Naive thymus-derived CD8-positive, alpha-beta T cell (primary cell): ENCODE measurements at places on chromosomes 5 and 9. TPM values are rescaled to one million over a fixed set of nuclear protein-coding genes. Genes with fewer than 3 reads are reported as not detected.

DNA sequence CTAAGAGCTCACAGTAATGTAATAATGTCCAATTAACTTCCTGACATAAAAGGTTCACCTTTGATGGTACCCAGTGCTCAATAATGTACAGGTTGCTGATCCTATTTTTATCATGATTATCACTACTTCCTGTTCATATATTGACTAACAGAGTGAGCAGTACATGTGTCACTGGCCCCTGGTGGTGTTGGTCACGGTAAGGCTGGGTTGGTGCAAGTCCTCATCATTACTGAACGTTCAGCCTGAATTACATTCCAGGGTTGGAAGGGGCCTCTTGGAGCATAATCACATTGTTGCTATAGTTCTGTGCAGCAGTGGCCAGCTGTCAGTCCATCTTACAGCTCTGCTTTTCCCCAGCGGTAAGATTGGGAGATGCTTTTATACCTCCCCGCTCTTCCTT is 24.2 kb upstream of the CKMT2 start:
- no peaks in the 10 kb centered on the region for H3K4me1 ChIP-seq
- no peak for DNase-seq
- no peak overlapping the region for H3K4me3 ChIP-seq
- no peaks in the 10 kb centered on the region for H3K27me3 ChIP-seq

DNA sequence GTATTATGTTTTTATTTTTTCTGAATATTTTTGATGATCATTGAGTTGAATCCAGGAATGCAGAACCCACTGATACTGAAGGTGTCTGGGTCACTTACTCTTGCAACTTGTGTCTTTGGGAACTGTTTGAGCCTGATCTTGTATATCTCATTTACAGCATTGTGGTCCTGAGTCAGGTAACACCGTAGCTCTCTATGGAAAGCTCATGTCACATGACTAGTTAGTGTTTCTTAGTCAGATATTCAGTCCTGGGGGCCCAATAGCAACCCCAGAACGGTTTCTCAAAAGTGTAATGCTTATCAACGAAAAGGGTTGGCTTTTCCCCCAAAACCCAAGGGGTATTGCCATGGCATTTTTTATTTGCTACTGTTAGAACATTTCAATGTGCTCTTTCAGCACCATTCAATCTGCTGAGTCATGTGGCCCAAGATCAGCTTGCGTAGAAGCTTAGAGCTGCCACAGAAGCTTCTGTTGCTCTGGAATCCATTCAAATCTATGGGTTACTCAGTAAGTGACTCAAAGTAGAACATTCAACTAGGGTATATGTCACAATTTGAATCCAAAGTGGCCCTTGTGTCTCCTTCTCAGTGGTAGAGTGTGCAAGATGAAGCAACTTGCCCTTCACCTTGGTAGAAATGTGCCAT is 12.1 kb upstream of the PTAR1 start:
- no peaks in the 10 kb centered on the region for H3K27me3 ChIP-seq
- H3K4me1 ChIP-seq: no peaks in the 10 kb centered on the region
- H3K36me3 ChIP-seq: no peaks in the 10 kb centered on the region
- DNase-seq: no peak
- no peak overlapping the region for H3K4me3 ChIP-seq

DNA sequence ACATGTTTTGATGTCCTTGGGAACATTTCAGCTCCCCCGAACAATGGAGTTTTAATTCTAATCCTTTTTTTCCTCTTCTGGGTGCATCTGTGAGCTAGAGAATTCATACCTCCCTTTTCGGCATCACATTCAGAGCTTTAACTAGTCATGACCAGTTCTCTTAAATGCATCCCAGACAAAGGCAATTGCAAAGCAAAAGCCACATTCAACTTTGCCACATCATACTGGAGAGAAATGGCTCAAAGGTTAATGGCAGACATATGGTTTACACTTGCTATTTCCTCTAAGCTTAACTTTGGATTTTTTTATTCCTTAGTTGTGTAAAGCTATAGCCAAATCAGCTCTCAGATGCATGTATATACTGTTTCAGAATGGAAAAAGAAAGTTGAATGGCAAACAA is 153.3 kb downstream of the ESM1 start:
- no peak for DNase-seq
- H3K27me3 ChIP-seq: no peaks in the 10 kb centered on the region
- H3K4me3 ChIP-seq: no peak overlapping the region
- H3K4me1 ChIP-seq: peaks cover 14% of the 10 kb centered on the region

DNA sequence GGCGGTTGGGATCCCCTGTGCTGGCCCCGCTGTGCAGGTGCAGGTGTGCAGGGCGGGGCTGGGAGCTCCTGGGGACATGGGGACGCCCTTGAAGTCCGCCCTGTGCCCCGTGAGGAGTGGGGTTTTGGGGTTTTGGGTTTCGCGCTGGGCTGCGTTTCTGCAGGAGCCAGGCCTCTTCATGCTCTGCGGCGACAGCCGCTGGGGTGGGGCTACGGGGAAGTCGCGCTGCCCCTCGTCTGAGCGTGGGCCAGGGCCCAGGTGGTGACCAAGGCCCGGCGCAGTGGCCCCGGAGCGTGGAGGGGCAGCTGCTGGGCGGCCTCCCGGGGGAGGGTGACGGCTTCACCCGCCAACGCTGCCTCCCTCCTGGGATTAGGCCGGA is 47.8 kb upstream of the IRX4 start:
- H3K4me1 ChIP-seq: peaks cover 4% of the 10 kb centered on the region
- H3K27me3 ChIP-seq: peaks cover 12% of the 10 kb centered on the region
- H3K27ac ChIP-seq: no peak overlapping the region
- no peak for DNase-seq
- no peaks in the 10 kb centered on the region for H3K36me3 ChIP-seq

GRCh38 chr9:16143947-16144890 is 591.4 kb downstream of the CCDC171 start:
- no peaks in the 10 kb centered on the region for H3K4me1 ChIP-seq
- H3K4me3 ChIP-seq: no peak overlapping the region
- H3K27ac ChIP-seq: no peak overlapping the region
- no peaks in the 10 kb centered on the region for H3K36me3 ChIP-seq
- no peak for DNase-seq
- no peaks in the 10 kb centered on the region for H3K27me3 ChIP-seq

DNA sequence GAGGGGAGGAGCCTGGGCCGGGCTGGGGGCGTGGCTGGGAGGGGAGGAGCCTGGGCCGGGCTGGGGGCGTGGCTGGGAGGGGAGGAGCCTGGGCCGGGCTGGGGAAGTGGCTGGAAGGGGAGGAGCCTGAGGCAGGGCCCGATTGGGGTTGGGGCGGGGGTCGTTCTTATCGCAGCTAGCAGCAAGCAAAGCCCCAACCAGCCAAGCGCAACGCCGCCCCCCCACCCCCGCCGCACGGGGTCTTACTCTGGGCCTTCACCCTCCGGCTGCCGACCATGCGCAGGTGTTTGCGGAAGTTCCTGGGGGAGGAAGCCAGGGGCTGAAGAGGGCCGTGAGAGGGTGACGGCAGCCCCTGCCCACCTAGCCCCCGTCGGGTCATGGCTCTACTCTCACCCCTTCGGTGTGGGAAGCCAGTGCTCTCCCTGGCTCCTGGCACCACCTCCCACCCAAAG is 5.0 kb downstream of the NSMF start:
- peaks cover 4% of the 10 kb centered on the region for H3K4me1 ChIP-seq
- peak overlapping the region; percentile 39 for H3K4me3 ChIP-seq
- H3K27ac ChIP-seq: no peak overlapping the region
- DNase-seq: no peak
- no peaks in the 10 kb centered on the region for H3K27me3 ChIP-seq

GRCh38 chr9:116237456-116237855 is 83.9 kb downstream of the PAPPA start:
- no peaks in the 10 kb centered on the region for H3K27me3 ChIP-seq
- no peak overlapping the region for H3K4me3 ChIP-seq
- no peaks in the 10 kb centered on the region for H3K4me1 ChIP-seq
- H3K36me3 ChIP-seq: no peaks in the 10 kb centered on the region

DNA sequence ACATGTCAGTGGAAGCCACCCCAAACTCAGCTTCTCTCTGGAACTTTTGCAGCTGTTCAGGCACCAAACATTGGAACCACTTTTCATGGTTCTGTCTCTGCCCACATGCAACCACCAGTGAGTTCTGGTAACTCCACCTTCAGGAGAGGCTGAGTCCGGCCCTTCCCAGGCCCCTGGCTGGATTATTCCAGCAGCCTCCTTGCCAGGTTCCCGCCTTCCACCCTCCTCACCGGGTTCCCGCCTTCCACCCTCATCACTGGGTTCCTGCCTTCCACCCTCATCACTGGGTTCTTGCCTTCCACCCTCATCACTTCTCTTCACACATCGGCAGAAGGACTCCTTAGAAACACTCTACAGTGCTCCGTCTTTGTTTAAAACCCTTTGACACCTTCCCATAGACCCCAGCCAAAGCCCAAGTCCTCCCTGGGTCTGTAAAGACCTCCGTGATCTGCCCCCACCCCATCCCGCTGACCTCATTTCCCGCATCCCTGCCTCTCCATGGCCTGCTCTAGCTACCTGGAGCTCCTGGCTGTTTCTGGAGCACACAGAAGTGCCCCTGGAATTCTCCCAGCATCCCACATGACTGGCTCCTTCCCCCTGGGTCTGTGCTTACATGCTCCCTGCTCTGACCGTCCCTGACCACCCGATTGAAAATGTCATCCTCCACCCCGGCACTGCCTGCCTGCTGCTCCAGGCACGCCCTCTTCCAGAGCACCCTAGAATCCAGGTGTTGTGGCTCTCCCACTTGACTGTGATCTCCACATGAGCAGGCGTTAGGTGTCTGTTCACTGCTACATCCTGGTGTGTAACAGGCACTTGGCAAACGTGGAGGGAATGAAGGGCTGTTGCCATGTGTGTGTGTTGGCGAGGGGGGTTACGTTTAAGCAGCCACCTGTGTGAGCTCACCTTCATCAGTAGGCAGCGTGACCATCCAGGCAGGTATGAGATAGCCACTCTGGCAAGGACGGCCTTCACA is 17.7 kb downstream of the ROPN1L start:
- peaks cover 6% of the 10 kb centered on the region for H3K4me1 ChIP-seq
- H3K27ac ChIP-seq: peak overlapping the region; percentile 71
- H3K27me3 ChIP-seq: peaks cover 10% of the 10 kb centered on the region
- no peaks in the 10 kb centered on the region for H3K36me3 ChIP-seq
- no peak overlapping the region for H3K4me3 ChIP-seq
- no peak for DNase-seq

The SPINK13 gene
- total RNA-seq: not detected

- no peak overlapping the region for H3K4me3 ChIP-seq
- no peaks in the 10 kb centered on the region for H3K4me1 ChIP-seq
- no peaks in the 10 kb centered on the region for H3K27me3 ChIP-seq
- no peak for DNase-seq
- no peak overlapping the region for H3K27ac ChIP-seq
- peaks cover 8% of the 10 kb centered on the region for H3K36me3 ChIP-seq
Measured at GRCh38 chr5:150703762-150704161, 2.9 kb upstream of the RBM22 start.

GRCh38 chr5:119315516-119315949 is 40.3 kb upstream of the TNFAIP8 start:
- DNase-seq: peak; percentile 43
- peaks cover 89% of the 10 kb centered on the region for H3K4me1 ChIP-seq
- peak overlapping the region; percentile 90 for H3K27ac ChIP-seq
- H3K36me3 ChIP-seq: no peaks in the 10 kb centered on the region
- no peaks in the 10 kb centered on the region for H3K27me3 ChIP-seq

The AIF1L gene
- total RNA-seq: not detected

DNA sequence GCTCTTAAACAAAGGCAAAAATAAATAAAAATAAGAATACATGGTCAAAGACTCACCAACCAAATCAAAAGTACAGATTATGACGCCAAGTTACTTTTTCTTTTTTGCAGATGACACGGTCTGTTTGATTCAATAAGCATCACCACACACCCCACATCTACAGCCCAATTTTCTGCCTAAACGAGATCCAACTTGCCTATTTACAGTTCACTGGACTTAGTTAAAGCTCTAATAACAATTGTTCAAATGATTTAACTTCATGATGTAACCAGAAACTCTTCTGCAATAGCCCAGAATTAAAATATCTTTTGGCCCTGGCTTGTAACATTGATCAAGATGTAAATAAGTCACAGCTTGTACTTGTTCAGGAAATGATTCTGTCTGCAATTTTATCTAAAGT is 590.3 kb upstream of the C9orf72 start:
- no peak overlapping the region for H3K4me3 ChIP-seq
- H3K27ac ChIP-seq: no peak overlapping the region
- H3K36me3 ChIP-seq: no peaks in the 10 kb centered on the region

- no peaks in the 10 kb centered on the region for H3K36me3 ChIP-seq
- no peak overlapping the region for H3K4me3 ChIP-seq
- H3K27ac ChIP-seq: no peak overlapping the region
- DNase-seq: no peak
Measured at GRCh38 chr5:81856948-81857928, 106.3 kb upstream of the SSBP2 start.

The CDH10 gene
- not detected for total RNA-seq

- H3K27me3 ChIP-seq: no peaks in the 10 kb centered on the region
- peaks cover 18% of the 10 kb centered on the region for H3K36me3 ChIP-seq
- peaks cover 41% of the 10 kb centered on the region for H3K4me1 ChIP-seq
- H3K4me3 ChIP-seq: no peak overlapping the region
- H3K27ac ChIP-seq: peak overlapping the region; percentile 52
- no peak for DNase-seq
Measured at GRCh38 chr5:142929587-142929986, 159.4 kb downstream of the ARHGAP26 start.

DNA sequence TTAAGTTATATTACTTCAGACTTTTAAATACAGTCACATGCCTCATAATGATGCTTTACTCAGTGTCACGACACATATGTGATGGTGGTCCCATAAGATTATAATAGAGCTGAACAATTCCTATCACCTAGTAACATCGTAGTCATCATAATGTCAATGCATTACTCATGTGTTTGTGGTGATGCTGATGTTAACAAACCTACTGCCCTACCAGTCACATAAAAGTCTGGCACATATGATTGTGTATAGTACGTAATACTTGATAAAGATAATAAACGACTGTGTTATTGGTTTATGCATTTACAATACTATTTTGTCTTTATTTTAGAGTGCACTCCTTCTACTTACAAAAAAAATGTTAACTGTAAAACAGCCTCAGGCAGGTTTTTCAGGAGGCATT is 103.7 kb downstream of the PAM start:
- H3K27me3 ChIP-seq: peaks cover 4% of the 10 kb centered on the region
- no peak for DNase-seq
- no peak overlapping the region for H3K4me3 ChIP-seq
- H3K27ac ChIP-seq: no peak overlapping the region
- H3K4me1 ChIP-seq: peaks cover 5% of the 10 kb centered on the region

GRCh38 chr9:137178201-137178938 is 6.5 kb upstream of the TMEM210 start:
- peaks cover 2% of the 10 kb centered on the region for H3K4me1 ChIP-seq
- H3K36me3 ChIP-seq: peaks cover 9% of the 10 kb centered on the region
- no peak overlapping the region for H3K4me3 ChIP-seq
- no peak overlapping the region for H3K27ac ChIP-seq
- no peak for DNase-seq
- H3K27me3 ChIP-seq: no peaks in the 10 kb centered on the region

The ARHGEF37 gene
- total RNA-seq: not detected

The FRMPD1 gene
- not detected for total RNA-seq

DNA sequence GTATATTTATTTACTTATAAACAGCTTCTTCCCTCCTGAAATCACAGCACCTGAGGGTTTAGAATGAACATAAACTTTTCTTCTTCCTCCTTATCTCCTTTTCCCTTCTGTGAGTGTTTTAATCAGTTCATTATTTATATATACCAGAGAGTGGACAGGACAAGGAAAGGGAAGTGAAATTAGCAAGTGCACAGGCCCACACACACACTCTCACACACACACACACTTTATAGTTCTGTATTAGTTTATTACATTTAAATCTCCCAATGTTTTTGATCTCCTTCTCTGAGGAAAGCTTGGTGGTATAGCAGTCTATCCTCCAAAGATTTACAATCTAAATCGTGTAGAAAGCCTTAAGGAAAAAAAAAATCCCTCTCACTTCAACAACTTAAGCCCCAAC is 353.5 kb downstream of the NDUFS4 start:
- H3K4me3 ChIP-seq: no peak overlapping the region
- H3K27ac ChIP-seq: peak overlapping the region; percentile 72
- H3K36me3 ChIP-seq: no peaks in the 10 kb centered on the region
- no peaks in the 10 kb centered on the region for H3K4me1 ChIP-seq
